ENCODE measurements at places on chromosomes 4 and X.

GRCh38 chr4:164408831-164409230 lies 345.1 kb upstream of the SMIM31 start:
- DNase-seq: no peak

GRCh38 chr4:70709611-70710205 lies 12.1 kb upstream of the RUFY3 start:
- DNase-seq: no peak

DNA sequence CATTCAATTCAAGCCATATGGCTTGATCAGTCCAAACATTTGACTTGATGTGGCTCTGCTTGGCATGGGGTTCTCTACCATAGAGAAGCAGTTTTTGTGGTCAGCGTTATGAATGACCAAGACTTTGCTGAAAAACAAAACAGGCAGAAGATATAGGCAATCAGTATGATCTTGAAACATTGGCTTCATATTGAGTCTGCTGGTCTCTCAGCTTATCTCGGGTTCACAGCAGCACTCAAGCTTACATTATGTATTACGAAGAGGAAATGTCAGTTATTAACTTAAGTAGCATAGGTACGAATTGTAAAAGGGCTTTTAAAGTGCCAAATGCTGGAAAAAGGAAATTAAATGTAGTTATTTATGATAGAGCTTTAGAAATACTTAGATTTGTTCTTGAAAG lies 99.0 kb downstream of the AFF2 start:
- no peak for DNase-seq

DNA sequence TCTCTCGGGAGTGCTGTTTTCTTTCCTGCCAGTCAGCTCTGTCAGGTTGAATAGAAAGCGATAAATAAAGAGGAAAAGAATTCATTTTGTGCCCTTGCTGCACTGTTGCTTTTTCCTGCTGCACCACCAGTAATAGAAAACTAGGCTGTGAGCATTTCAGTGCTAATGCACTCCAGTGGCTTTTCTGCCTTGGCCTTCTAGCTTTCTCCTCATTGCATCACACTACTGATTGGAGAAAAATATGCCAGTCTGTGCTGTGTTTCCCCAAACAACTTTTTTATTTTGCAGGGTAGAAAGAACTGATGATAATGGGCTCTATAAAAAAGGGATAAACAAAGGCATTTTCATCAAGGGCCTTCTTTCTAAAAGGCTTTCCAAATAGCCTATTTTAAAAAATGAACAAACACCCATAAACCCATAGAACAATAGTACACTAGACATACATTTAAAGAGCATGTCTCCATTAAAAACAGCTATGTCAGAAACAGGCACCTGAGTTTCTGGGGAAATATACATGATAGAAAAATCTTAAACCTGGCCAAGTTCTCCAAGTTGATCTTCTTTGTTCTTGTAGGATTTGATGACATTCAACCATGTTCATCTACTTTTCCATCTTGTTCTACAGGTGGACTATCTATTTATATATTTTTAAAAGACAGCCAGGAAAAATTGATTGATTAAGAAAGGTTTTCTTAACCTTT lies 86.3 kb downstream of the GPRIN3 start:
- no peak for DNase-seq

DNA sequence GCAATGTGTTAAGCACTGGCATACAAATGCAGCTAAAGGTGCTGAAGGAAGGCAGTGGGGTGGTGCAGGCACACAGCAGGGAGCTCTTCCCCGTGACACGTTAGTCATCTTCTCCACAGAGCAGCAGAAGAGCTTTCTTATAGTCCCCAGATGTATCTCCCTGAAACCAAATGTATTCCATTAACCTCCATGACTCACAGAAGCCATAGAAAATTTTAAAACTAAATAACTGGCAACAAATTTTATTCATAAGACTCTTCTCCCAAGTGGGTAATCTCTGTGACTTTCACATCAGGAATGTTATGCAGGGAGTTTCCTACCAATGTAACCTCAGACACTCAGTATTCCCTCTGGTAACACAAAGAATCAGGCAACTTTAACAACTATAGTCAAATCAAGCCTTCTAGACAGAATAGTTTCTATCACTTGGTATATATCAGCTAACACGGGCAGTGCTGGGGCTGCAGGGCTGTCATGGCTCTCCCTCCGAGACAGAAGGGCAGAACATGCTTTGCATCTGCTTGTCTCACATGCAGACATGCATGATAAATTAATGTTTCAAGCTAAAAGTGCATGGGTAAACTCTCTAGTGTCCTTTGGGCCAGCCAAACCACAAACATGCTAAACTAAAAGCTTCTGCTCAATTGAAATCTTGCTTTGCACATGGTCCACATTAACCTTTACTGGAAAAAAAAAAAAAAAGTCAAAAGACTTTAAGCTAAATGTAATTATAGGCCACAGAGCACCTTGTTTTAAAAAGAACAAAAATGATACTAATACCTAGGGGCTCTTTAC lies 28.2 kb downstream of the ANXA5 start:
- DNase-seq: no peak

- DNase-seq: peak; percentile 72
Measured at GRCh38 chr4:83599183-83599582, 63.3 kb downstream of the GPAT3 start.

DNA sequence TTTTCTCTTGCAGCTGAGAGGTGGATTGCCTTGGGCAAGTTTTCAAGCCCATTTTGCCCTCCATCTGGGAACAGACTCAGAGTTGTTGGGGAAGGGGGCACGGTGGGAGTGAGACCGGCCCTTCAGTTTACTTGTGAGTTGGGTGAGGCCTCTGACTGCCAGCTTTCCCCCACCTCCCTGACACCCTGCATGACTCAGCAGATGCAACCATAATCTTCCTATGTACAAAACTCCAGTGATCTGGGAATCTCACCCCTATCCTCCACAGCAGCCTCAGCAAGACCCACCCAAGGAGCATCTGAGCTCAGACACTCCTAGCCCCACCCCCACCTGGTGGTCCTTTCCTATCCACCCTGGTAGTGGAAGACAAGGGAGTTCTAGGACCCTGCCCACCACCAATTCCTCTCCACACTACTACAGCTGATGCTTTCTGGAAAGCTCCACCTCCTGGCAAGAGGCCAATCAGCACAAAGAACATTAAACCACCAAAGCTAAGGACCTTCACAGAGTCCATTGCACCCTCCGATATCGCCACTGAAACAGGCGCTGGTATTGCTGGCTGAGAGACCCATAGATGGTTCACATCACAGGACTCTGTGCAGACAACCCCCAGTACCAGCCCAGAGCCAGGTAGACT lies 99.4 kb upstream of the STK26 start:
- no peak for DNase-seq

Data from MV-4-11 (cell line).